Transverse colon (tissue), 4 donors: ENCODE measurements at places on chromosomes 7 and 10.

DNA sequence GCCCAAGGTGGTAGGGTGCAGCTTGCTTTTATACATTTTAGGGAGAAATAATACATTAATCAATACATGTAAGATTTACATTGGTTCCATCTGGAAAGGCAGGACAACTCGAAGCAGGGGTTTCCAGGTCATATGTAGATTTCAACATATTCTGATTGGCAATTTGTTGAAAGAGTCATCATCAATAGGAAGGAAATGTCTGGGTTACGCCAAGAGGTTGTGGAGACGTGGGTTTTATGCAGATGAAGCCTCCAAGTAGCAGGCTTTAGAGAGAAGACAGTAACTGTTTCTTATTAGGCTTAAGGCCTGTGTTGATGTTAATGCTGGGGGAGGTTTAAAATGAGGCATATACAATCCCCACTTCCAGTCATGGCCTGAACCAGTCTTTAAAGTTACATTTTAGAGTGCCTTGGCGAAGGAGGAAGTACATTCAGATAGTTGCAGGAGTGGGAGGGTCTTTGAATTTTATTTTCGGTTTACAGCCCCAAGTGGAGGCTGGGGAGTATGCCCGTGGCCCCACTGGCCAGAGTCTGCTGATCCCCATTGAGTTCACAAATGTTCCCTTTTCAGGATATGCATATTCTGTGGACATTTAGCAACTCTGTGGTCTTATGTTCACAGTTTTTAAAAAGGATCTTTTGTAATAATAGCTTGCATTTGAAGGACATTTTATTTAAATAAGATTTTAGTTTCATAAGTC is 166.0 kb upstream of the GDF10 start:
- DNase-seq, result no peak

- no peak for DNase-seq
These were observed 359.6 kb upstream of the MEOX2 start for GRCh38 chr7:16046041-16046440.

DNA sequence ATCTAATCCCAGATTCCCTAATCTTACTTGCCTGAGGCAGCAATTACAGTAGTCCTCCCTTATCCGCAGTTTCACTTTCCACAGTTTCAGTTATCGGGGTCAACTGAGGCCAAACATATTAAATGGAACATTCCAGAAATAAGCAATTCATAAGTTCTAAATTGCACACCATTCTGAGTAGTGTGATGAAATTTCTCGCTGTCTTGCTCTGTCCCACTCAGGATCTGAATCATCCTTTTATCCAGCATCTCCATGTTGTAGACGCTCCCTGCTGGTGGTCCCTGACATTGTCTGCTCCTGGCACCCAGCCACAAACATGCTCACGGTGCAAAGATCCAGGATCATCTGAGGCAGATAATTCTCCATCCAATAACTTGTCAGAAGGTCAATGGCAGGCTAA is 128.7 kb upstream of the CXCL12 start:
- no peak for DNase-seq

GRCh38 chr7:100407285-100408180 is 21.0 kb downstream of the ZCWPW1 start:
- DNase-seq, result no peak

DNA sequence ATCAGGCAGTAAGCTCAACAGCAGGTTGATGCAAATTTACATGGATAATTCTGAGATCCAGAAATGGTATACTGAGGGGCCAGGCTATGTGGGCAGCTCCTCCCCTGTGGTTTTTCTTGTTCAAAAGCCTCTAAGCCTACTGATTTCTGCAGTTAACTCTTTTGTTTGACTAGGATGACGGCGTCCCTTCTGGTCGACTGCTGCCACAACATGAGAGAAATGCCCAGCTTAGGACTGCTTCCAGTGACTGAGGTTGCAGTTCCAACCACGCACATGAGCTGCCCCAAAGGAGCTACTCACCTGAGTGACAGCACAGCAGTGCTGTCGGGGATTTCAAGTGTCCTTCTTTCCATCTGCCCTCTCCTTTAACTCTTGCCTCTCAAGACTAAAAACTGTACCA is 973.0 kb upstream of the GHITM start:
- no peak for DNase-seq

GRCh38 chr10:35236739-35237138 is 99.6 kb upstream of the CCNY start:
- DNase-seq, result no peak

GRCh38 chr7:130154131-130154500 is 51.1 kb downstream of the TMEM209 start:
- DNase-seq, result no peak

DNA sequence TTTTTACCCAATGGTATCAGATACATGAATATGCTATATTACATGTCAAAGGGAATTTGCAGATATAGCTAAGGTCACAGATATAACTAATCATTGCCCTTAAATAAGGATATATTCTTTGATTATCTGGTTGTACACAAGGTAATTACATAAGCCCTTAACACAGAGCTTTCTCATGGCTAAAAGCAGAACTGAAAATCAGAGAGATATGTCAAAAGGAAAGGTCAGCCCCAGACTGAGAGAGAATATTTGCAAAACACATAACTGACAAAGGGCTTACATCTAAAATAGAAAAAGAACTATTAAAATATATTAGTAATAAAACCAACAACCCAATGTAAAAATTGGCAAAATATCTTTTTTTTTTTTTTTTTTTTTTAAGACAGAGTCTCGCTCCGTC is 1029.5 kb upstream of the LRRN3 start:
- no peak for DNase-seq

DNA sequence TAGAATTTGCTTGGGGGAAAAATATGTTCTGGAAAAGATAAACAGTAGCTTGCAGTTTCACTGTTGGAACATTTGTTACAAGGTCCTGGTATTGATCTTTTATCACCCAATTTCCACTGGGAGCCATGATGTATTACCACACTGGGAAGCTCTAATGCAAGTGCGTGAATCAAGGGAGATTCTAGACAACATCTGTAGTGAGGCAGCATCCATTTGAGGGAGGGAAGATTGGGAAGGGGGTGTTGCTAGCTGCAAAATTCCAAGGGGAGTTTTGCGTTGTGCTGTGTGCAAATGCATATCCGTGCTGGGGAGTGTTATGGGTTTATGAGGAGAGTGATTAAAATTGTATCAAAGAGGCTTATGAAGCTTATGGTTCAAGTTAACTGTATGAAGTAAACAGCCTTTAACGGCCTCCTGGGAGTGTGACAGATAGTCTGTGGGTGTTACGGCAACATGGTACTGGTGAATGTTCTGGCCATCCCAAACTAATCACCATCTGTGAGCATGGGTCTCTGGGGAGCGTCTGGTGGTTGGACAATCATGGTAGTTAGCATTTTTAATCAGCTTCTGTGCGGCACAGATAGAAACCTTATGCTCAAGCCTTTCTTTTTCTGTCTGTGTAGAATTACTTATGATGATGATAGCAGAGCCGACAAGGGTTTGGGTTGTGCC is 601.9 kb upstream of the GALNT17 start:
- no peak for DNase-seq

DNA sequence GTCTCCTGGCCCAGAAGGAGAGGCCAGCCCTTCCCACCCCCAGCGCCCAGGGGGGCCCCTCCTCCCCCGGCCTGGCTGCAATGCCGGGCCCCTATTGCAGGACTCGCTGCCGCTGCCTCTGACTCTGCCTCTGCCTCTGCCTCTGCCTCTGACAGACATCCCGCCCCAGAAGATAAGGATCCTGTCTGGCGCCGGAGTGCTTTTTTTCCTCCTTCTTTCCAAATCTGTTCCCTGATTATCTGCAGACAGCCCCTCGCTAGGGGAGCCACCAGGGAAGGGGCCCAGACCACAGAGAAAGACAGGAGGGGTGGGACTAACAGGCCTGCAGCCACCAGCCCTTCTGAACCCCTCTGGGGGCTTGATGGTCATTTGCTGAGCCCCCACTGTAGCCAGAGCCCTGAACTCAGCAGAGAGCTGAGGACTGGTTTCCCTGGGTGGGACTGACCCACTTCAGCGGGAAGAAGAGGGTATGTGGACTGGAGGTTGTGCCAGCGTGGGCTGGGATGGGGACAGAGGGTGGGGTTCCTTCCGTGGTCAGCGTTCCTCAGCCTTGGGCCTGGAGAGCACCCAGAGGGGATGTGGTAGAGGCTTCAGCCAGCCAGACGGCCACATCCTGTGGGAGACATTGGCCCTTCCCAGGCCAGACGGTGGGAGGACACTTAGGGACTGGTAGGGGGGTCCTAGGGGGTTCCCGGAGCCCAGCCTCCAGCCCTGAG is 22.8 kb downstream of the UNC5B start:
- no peak for DNase-seq

DNA sequence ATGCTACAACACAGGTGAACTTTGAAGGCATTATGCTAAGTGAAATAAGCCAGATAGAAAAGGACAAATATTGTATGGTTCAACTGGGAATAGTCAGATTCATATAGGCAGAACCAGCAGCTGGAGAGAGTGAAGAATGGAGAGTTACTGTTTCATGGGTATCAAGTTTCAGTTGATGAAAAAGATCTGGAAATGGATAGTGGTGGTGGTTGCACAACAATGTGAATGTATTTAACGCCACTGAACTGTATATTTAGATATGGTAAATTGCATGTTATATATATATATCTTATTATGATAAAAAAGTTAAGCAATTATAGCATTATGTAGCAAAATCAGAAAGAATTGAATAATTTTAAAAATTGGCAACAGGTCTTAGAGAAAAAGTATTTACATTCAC is 3.9 kb downstream of the LMBR1 start:
- no peak for DNase-seq

- peak; percentile 73 for DNase-seq
These were observed 4.0 kb upstream of the SH3PXD2A start for GRCh38 chr10:103859161-103860086.

- peak; percentile 51 for DNase-seq
These were observed 40.3 kb upstream of the RSBN1L start for GRCh38 chr7:77655836-77656455.

- DNase-seq, result no peak
These were observed 1.8 kb downstream of the ADRA2A start for GRCh38 chr10:111078505-111079185.

DNA sequence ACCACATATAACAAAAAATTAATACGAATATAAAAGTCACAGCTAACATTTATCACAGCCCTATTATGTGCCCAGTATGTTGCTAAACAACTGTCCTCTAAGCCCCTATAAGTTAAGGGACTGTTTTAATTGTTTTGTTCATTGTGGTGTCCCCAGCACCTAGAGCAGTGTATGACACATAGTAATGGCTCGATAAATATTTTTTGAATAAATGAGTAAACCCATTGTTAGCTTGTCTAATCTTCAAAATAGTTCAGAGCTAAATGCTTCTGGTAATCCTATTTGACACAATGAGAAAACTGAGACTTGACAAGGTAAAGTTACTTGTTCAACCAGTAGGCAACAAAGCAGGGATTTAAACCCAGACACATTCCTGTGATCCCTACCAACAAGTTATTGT is 78.4 kb upstream of the NEUROD6 start:
- DNase-seq, result no peak

DNA sequence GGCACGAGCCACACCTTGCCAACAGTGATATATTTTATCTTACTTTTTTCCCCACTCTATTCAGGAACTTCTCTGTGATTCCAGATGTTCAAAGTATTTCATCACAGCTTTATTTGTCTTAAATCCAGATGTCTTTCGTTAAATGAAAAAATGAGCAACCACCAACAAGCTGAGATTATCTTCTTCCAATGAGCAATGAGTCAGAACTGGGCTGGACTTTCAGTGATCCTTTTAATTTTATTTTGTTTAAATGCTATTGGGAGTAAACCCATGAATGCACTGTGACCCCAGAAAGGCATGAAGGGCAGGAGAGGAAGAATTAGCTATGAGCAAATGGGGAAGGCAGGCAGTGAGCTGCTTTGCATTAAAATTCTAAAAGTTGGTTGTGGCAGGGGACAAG is 77.6 kb upstream of the IMMP2L start:
- DNase-seq, result no peak

DNA sequence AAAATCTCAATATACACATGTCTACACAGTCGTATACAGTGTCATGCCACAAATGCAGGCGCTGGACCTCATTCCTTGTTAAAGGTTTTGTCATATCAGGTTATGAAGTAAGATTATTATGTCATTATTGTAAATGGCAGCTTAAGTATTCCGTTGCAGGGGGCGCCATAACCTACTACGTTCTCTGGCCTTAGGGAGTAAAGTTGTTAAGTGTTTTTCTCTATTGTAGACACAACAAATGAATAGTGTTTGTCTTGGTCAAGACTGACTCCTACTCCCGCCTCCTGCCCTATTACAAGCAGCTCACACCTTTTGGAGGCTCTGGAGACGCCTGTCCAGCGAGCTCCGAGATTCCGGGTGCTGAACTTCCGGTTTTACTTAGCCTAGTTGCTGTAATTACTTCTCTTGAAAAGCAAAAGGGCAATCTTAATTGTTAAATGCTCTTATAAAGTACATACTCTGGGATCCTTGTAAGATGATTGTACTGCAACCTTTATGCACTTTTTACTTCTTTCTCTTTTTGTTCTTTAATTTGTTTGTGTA is 994 bp downstream of the GATAD1 start:
- DNase-seq, result peak; percentile 67

- peak; percentile 46 for DNase-seq
These were observed at the start of gene GNG11 for GRCh38 chr7:93921607-93922566. GNG11 (plus strand) TSS chr7:93921735; CDS start chr7:93922138, 403 bp downstream.

GRCh38 chr7:150977382-150978125 is 567 bp downstream of the KCNH2 start:
- DNase-seq, result no peak

- DNase-seq, result no peak
These were observed 113.4 kb downstream of the PLXDC2 start for GRCh38 chr10:19929506-19930140.

DNA sequence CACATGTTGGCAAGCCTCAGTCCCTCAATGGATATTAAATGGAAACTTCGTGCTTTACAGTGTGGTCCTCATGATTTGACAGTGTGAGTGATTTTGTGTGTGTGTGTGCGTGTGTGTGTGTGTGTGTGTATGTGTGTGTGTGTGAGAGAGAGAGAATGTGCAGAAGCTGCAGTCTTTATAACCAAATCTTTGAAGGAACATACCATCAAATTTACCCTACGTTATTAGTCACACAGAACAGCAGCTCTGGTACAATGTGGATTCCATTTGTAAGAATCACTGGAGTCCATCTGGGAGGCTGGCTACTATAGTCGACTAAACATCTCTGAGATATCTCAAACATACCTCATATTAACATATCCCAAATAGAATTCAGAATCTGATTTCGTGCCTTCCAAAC is 928.0 kb upstream of the POT1 start:
- DNase-seq, result no peak
